Foreskin melanocyte (primary cell): ENCODE measurements at places on chromosomes 2 and 18.
A peak's percentile ranks its signal among the peaks of the same experiment; 100 is the strongest.

GRCh38 chr2:55901941-55902340 is 21.6 kb downstream of the EFEMP1 start:
- no peak for DNase-seq

DNA sequence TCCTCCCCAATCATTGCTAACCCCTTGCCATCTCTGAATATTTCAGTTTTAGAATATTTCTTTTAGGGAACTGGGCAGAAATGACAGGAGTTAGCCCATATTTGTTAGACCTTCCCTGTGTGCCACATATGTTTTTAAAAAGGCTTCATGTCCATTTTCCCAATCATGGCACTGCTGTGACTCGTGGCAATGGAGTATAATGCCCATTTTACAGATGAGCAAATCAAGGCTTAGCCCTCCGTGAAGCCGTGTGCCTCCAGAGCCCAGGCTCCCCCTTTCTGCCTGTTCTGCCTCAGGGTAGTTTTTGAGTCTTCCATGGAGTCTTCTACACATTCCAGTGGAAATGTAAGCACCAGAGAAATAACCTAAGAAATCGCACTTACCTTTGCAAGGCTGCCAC is 130.1 kb downstream of the KCTD1 start:
- no peak for DNase-seq

DNA sequence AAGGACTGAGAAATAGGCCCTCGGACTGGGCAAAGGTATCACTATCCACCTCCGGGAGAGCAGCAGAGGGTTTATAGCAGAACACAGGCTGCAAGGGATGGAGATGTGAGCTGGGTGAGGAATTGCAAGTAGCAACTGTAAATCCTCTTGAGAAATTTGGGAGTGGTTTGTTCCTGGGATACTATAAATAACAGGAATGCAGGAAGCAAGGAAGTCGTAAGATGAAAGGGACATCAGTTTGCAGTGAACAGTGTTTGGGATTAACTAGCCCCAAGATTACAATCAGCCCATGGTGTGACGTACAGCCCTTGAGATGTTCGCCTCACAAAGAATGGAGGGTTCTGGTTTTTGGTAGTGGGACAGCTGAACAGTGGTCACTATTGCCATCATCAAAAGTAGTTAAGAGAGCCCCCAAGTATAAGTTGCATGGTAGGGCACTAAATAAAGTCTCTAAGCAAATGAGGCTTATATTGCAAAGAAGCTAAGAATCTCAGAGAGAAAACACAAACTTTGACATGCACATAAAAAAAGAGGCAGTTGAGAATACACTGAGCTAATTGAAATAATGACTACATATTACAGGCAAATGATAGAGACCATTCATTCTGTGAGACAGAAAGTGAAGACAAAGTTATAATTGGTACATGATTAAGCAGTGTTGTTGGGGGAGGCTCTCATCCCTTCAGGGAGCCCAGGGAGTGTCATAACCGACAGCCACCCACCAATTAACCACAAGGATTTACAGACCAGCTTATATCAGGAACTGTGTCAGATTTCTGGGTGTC is 362.5 kb upstream of the ACVR2A start:
- DNase-seq, result no peak

GRCh38 chr2:206721256-206721920 is 3.2 kb upstream of the DYTN start:
- no peak for DNase-seq

- DNase-seq, result no peak
Observed at GRCh38 chr2:115303-115702, 69.0 kb upstream of the FAM110C start.

DNA sequence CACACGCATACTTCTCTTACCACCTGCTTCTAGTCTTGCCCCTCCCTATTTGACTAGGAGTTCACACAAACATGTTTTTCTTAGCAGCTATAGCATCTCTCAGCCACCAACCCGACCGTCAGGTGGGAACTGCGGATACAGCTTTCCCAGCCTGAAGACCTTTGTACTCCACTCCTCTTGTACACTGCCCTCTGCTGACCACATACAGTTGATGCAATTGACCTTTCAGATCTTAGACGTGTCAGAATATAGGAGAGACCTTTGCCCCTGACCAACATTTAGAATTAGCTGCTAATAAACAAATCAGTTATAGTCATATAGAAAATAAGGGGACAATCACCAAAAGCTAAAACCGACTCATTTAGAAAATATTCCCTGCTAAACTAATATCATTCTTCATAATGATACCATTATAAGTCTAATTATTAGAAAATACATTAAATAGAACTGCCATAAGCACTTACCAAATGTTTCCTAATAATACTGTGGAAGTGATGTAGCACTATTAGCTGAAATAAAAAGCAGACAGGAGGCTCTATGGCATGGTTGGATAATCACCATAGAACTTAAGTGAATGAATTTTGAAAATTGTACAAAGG is 208.4 kb downstream of the RAD51AP2 start:
- DNase-seq, result peak; percentile 52

DNA sequence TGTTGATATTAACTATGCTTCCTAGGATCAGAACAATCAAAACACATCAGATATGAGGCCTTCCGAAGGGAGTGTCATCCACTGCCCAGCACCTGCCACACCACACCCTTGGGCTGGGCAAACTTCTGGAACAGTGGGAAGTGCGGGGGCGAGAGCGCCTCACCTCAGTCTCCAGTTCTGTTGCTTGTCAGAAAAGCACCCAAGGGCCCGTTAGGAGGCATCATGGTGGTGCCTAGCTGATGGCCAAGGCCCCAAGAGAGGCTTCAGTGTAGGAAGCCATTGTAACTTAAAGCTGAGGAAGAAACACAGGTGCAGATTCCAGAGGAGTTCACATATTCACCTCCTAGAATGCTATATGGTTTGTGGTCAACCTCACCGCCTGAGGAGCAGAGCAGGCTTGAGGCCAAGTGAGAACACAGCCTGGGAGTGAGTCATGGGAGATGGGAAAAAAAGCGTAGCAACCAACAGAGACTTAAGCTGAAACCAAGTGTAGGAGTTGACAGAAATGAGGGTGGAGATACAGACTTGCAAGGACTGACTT is 85.1 kb upstream of the ATL2 start:
- DNase-seq, result peak; percentile 28

DNA sequence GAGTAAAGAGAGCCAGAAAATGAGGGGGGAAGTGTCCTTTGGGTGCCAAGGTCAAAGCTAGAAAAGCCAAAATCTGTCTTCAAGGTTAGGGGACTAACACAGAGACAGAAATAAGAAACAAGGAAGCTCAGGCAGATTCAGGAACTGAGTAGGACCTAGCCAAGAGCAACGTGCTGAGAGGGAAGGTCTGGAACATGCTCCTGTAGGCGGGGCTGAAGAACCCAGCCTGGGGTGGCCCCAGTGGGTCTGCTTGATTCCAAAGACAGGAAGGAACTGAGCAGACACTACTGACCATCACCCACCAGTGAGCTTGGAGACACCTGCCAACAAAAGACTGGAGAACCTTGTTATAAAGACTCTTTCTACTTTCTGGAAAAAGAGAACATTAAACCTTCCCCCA is 105.1 kb downstream of the SP3 start:
- DNase-seq, result no peak

DNA sequence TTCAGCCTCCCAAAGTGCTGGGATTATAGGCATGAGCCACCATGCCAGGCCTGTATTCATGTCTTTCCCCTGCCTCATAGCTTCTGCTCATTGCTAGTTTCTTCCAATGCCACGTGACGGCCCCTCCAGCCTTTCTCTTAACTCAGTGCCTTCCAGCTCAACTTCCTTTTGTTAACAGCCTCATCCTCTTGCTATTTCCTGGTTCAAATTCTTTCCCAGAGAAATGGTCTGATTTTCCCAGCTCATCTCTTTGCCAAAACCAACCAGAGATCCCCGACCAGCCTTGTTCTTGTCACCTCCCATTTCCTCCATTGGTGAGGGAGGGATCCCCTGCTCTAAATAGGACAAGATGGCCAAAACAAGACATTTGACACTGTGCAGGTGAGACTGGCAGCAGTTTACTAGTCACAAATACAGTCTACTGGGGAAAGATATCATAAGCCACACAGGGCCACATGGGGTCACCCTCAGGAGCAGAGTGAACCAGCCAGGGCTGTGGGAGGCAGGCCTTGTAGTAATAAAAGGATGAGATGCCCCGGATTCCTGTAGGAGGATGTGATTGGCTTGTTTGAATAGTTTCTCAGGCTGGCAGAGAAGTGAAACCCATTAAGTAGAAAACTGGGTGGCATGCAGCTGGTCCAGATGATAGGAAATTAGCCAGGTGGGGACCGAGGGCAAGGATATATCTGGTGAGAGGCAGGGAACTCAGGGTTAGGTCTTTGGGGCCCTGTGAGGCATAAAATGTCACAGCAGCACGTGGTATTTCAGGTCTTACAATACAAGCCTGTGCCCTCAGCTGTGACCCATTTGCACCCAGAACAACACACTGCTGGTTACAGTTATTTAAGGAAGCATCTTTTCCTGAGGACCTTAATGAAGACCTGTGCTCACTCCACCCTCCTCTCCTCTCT is 6.4 kb downstream of the CD207 start:
- peak; percentile 20 for DNase-seq

GRCh38 chr2:224183086-224183485 is 144.0 kb upstream of the SERPINE2 start:
- no peak for DNase-seq

- DNase-seq, result peak; percentile 52
Observed at GRCh38 chr2:188369365-188369764, 77.7 kb downstream of the GULP1 start.

DNA sequence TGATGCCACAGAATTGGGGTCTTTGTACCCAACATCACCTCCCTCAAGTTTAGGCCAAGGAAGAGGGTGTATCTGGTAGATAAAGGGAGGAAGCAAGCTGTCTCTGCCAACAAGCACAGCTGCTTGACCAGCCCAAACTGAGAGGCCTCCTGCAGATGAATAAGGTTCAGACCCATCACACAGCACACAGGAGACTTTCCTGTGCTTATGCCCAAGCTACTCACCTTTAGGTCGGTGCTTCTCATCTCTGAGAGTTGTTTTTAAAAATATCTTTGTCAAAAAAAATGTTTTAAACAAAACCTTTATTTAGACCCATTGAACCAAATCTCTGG is 24.7 kb upstream of the SP3 start:
- no peak for DNase-seq

- DNase-seq, result no peak
Observed at GRCh38 chr2:69163109-69163508, 150.1 kb downstream of the ANTXR1 start.

DNA sequence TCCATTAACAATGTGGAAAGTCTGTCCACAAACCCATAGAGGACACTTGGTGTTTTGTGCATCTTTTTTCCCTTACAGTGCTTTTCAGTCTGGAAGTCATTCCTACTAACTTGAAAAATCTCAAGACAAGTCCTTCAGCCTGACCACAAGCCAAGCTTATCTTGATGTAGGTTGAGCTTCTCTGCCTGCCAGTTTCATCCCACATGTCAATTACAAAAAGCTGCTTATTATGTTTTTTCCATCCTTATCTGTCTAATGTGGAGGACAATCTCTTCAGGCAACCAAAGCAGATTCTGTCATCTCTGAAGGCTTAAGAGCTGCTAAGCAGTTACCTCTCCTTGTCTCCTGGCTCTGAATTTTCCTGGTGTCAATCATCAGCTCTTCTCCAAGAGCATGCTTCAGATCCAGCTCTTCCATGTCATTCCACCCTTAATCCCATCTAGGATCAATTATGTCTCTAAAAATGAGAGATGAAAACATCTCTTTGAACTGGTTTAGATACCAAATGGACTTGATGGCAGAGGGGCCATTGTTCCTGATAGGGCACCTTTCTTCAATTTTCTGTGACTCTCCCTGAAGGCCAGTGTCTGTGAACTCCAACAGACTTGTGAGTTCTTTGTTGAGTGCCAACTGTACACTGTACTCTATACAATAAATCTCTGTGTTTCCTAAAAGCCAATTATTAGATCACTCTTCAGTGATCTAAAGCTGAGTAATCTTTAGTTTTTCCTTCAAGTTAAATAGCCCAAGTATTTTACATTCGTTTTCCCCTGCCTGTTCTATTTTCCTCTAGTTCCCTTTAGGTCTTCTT is 208.6 kb downstream of the RBM43 start:
- DNase-seq, result no peak

- DNase-seq, result no peak
Observed at GRCh38 chr18:74420926-74421325, 36.2 kb downstream of the DIPK1C start.

DNA sequence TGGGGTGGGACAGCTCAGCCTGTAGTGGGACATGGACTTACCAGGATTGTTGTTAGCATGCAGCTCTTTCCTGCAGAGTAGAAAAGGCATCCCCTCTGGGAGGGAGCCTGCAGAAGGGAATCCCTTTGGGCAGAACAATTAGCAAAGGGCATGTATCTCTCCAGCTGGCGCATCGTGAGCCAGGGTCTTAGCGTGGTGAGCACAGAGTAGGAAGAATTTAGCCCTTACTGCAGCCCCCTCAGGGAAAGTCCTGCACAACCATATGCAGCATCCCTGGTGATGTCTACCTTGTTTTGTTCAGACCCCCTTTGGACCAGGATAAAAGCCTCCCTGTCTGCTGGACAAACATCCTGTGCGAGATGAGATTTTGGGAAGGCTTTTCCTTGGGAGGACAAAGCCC is 292.1 kb downstream of the SLC4A3 start:
- DNase-seq, result no peak

GRCh38 chr2:230124235-230124634 is 55.5 kb upstream of the SLC16A14 start:
- no peak for DNase-seq

DNA sequence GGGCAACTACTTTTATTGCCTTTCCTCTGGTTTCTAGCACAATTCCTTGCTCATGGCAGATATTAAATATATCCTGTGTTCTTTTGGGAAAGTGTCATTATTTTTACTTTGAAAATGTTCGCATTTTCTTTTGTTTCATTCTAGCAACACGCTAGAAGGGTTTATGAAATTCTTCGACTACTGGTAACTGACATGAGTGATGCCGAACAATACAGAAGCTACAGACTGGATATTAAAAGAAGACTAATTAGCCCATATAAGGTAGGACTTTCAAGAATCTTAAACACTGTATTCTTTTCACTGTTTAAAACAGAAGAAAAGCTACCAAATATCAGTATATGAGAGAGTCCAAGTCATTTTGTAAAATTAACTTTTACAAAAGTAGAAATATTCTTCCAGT is 20.6 kb upstream of the METAP1D start:
- DNase-seq, result no peak

DNA sequence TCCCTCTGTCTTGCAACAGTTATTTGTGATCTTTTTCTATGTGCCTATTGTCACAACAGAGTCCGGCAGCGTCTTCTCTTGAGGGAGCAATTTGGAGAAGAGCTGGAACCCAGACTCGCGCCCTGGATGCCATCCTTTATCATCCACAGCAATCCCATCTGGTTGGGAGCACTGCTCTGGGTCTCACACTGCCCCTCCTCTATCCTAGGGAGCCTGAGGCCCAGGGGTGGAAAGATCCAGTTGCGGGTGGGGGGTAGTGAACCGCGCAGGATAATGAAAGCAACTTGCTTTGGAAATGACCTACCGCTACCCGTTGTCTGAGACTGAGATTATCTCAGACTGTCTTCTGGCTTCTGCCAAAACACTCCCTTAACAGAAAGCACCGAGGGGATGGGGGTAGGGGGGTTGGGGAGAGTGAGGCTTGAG is 713 bp downstream of the WBP1 start:
- no peak for DNase-seq

GRCh38 chr18:9281780-9282179 is 52.8 kb upstream of the TWSG1 start:
- no peak for DNase-seq
